Activated CD4-positive, alpha-beta memory T cell treated with anti-CD3 and anti-CD28 coated beads for 36 hours (primary cell): ENCODE measurements at places on chromosomes 2 and 18.

GRCh38 chr18:64110692-64111480 lies 38.0 kb downstream of the LINC00305 start:
- no peak for DNase-seq

- DNase-seq, result no peak
These were observed 153.0 kb upstream of the ID2 start for GRCh38 chr2:8528863-8529262.

- peak; percentile 31 for DNase-seq
These were observed 26.4 kb upstream of the COPS8 start for GRCh38 chr2:237059155-237059875.

- DNase-seq, result no peak
These were observed 172.9 kb downstream of the GALNT1 start for GRCh38 chr18:35754464-35754863.

DNA sequence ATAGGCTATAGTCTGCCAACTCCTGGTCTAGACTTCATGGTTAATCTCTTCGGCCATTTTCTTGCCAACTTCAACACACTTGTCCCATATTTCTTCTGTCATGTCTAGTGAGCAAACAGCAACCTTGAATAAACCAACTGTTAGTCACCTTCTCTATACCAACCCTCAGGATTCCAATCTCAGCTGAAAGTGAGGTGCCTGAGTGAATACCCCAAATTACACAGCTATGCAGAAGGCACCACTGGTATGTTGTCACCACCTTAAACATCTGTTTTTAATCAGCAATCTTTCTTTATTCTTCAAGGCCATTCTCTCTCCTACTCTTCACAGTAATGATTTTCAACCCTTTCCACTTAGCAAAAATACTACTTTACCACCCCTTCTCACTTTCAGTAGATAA lies 39.3 kb downstream of the THOC1 start:
- DNase-seq, result no peak

- peak; percentile 12 for DNase-seq
These were observed 95.8 kb downstream of the SLC25A12 start for GRCh38 chr2:171798156-171798820.

DNA sequence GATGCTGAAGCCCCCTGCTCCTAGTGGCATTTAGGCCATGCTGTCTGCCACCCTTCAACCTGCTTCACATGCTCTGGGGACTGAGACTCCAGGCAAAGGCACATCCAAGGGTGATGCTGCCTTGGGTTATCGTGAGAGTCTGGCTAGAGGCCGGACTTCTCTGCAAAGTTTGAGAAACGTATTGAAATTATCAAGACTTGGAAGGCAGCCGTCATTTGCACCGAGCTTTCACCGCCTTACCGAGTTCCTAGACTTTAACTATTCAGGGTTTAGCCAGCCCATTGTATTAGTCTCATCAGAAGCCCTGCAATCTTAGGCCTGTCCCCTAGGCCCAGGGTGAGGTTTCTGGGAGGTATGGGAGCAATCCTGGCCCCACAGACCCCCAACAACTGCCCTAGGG lies 34.0 kb downstream of the RDH14 start:
- DNase-seq, result no peak

DNA sequence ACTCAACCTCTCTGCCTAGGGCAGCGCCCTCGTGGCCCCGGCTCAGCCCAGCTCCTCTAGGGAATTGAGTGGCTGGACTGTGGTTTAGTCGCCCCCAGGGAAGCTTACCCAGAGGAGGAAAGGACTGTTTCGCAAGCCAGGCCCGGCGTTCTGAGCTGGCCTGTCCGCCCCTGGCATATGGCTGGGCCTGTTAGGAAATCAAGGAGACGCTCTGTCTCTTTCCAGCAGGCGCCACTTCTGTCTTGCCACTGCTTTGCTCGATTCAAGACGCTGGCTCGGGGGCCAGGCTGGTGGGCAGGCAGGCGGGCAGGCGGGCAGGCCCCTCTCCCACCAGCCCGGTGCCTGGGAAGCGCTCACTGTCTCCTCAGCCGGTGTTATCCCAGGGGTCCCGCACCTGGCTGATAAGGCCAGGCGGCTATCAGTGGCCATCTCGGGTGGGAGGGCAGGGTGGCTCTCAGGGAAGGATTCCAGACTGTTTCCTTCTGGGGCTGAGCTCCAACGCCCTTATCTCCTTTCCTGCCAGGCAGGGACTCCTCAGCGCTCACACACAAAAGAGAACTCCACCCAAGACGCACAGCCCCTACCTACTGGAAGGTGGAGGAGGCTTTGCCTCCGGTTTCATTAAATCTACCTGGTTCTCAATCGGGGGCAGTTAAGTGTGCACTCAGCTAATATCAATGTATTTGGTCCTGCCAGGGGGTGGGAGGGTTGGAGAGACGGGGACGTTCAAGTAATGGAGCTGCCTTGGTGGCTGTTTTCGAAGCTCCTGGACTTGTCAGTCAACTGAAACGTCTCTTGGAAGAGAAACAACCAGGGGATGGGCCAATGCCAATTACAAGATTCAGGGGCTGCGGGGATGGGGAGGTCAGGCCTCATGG lies 109.1 kb downstream of the SMAD7 start:
- no peak for DNase-seq

DNA sequence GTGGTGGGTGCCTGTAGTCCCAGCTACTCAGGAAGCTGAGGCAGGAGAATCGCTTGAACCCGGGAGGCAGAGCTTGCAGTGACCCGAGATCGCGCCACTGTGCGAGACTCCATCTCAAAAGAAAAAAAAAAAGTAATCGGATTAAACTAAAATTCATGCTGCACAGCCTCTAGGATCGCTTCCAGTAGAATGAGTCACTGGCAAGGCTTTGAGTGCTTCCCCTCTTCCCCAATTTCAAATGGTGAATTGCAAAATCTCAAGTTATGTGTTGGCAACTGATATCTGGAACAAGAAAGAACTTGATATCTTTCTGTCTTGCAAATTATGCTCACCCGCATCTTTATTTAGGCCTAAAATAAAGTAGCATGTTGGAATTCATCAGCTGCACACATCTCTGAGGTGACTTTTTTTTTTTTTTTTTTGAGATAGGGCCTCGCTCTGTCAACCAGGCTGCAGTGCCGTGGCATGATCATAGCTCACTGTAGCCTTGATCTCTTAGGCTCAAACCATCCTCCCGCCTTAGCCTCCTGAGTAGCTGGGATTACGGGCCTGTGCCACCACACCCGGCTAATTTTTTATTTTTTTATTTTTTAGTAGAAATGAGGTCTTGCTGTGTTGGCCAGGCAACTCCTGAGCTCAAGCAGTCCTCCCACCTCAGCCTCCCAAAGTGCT lies 12.7 kb downstream of the TTC39C start:
- no peak for DNase-seq

- no peak for DNase-seq
These were observed 734.8 kb upstream of the SALL3 start for GRCh38 chr18:78244779-78245178.

DNA sequence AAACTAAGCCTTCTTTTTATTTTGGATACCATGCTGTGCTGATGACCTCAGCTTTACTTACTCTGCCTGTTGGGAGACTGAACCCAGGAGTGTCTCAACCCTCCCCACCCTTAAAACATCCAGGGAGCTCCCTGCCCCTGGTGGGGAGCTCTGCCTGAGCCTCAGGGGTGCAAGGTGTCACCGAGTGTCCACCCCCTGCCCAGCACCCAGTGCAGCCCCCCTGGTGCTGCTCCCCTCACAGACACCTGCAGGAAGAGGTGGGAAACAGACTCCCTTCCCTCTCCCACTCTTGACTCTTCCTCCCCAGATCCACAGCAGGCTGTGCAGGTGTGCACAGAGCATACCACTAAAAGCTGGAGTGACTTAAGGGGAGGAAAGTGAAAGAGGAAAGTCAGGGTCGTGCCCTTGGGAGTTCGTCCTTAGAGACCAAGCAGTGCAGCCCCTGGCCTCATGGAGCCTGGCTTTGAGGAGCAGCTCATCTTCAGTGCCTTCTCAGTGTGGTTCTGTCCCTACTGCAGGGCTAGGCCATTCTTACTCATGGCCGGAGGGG lies 51.3 kb downstream of the MYO7B start:
- no peak for DNase-seq

DNA sequence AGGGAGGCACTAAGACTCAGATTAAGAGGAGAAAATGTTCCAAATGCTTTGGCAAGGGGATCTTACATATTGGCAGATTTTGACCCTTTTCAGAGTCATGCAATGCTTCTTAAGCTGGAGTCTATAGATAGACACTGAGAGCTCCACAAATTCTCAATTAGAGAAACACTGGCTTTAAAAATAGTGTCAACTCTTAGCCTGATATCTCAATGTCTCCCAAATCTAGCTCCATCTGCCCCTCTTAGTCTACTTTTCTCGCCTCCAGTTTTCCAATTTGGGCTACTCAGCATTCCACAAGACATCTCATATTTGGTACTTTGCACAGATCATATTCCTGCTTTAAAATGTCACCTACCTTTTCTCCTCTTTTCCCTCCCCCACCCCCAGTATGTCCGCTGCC lies 232.6 kb downstream of the LRRTM1 start:
- DNase-seq, result no peak

DNA sequence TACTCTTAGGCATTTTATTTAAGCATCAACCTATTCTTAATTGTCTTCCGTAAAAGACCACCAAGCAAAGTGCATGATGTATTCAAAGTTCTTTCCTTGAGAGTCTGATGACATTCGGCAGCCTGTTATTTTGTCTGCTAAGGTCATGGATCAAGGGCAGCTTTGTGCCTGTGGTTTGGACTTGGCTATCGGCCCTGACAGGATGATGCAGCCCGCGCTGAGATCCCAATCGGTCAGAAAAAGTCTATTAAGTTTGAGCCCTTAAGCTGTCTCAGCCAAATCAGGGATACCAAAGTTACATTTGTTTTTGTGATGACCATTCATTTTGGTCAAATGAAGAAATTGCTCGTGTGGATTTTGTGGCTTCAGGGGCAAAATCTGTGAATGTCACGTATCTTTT lies 718.9 kb upstream of the FANCL start:
- no peak for DNase-seq

DNA sequence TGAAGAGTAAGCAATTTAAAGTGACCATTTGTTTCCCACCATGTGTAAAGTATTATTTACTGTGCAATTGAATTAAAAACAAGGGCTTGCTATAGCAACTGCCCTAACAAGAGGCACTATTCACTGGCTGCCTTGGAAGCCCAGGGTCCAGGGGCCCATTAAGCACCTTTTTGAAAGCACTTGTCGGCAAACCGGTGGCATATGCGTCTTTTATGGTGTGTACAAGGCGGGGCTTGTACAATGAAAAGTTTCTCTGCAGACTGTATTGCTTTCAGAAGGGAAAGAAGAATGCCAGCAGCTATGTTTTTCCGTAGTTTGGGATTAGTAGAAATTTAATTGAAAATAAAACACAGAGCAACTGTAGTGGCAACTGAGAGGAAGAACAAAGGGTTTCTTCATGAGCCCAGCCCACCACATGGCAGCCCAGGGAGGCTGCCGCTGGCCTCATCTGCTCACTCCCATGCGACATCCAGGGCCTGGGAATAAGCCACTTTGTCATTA lies 279.5 kb upstream of the PARD3B start:
- DNase-seq, result no peak

GRCh38 chr18:45169610-45170009 lies 445.7 kb upstream of the SLC14A2 start:
- no peak for DNase-seq

DNA sequence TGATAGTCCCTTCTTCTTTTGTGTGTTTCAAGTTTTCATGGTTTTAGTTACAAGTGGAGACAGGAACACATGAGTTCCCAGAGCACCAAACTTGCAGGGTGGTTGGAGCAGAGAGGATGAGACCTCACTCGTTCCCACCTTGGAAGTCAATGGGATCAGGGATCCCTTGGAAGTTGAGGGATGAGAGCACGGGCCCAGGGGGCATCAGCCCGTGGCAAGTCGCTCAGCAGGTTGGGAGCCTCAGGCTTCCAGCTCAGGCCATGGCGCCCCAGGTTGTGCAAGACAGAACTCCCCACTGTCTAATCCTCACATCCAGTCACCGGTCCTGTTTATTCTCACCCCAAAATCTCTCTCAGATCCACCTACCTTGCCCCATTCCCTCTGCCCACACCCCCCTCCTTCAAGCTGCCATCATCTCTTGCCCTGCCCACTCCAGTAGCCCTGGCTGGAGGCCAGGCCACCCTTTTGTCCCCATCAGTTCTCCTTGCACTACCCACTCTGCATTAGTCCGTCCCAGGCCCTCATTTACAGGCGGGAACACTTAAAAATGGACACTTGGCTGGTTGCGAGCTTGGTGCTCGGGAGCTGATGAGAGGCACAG lies 37.6 kb upstream of the FOSL2 start:
- no peak for DNase-seq

DNA sequence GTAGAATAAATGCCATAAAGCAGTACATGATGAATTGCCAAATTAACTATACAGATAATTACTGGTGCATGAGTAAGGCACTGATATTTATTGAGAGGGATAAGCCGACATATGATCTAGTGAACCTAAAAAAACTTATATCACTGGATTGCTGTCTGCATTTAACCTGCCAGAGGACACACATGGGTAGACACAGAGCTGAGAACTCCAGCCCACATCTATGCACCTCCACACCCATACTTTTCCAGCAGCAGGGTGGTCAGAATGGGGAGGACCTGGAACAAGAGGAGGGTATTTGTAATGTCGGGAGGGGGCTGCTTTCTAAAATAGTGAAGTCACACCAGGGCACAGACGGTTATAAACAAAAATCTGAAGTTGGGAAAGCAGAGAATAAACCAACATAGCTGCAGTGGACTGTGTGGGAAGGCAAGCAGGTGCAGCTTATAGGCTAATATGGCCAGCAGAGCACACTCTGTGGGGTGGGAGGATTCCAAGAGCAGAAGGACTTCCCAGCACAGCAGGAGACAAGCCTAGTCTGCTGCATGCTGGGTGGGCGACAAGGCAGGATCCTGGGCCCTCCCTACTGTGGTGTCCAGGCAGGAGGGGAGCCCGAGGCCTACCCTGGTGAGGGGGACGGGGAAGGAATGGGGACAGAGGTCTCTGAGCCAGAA lies 17.2 kb downstream of the ST3GAL5 start:
- no peak for DNase-seq

- DNase-seq, result no peak
These were observed 77.7 kb upstream of the ATP5MC3 start for GRCh38 chr2:175259164-175259563.

DNA sequence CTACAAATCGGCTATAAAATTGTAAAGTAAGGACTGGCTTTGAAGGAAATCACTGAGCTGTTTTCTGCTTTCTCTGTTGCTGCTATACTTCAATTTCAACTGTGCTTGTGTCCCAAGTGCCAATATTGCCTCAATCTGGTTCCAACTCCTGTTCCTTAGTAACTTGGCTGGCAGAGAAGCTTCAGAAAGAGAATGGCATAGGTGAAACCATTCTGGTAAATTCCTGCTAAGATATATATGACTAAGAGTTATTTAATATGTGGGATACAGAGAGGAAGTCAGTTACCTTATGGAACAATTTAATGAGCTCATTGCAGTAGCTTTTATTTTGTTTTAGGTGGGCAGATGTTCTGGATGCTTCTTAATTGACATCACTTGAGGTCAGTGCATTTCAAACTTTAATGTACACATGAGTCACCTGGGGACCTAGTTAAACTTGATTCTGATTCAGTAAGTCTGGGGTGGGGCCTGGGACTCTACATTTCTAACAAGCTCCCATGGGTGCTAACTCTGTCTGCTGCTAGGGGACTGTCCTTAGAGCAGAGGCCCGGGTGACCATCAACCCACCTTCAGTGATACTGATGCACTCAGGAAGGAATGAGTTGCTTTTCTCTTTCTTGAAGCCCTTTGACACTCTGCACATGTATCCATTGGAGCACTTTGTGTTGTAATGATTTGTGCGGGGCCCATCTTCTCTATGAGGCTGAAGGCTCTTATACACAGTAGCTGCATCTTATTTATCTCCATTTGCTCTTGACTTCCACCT lies 47.6 kb downstream of the LIPG start:
- no peak for DNase-seq

- DNase-seq, result no peak
These were observed 507.4 kb upstream of the PKDCC start for GRCh38 chr2:41540272-41540998.

- DNase-seq, result no peak
These were observed 232.8 kb downstream of the TCF4 start for GRCh38 chr18:55355223-55355622.
